ENCODE measurements at places on chromosomes 11 and 22.

GRCh38 chr22:19012308-19012986, 76.4 kb upstream of the PRODH start:
- no peak for DNase-seq

- no peak for DNase-seq
These were observed 83.9 kb upstream of the C11orf87 start for GRCh38 chr11:109338131-109338530.

GRCh38 chr11:13786688-13787087, 118.2 kb downstream of the FAR1 start:
- no peak for DNase-seq

DNA sequence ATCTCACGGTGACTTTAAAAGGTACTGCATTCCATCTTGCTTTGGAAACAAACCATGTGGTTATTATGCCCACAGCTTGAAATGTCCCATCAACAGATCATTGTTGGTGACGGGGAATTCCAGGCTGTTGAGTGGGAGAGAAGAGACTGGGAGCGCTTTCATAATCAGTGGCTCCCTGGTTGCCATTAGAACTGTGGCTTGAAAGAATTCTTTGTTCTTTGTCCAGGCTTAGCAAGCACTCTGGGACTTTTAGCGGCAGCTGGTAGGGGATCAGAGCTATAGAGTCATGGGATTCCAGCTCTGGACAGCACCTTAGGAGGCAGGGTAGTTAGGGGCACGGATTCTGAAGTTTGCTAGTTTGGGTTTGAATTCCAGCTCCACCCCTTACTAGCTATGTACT, 22.0 kb downstream of the MMP20 start:
- no peak for DNase-seq

- DNase-seq: no peak
These were observed 919.2 kb downstream of the METTL15 start for GRCh38 chr11:29027436-29027835.
